ENCODE measurements at places on chromosomes 1 and 21.
A peak's percentile ranks its signal among the peaks of the same experiment; 100 is the strongest.

DNA sequence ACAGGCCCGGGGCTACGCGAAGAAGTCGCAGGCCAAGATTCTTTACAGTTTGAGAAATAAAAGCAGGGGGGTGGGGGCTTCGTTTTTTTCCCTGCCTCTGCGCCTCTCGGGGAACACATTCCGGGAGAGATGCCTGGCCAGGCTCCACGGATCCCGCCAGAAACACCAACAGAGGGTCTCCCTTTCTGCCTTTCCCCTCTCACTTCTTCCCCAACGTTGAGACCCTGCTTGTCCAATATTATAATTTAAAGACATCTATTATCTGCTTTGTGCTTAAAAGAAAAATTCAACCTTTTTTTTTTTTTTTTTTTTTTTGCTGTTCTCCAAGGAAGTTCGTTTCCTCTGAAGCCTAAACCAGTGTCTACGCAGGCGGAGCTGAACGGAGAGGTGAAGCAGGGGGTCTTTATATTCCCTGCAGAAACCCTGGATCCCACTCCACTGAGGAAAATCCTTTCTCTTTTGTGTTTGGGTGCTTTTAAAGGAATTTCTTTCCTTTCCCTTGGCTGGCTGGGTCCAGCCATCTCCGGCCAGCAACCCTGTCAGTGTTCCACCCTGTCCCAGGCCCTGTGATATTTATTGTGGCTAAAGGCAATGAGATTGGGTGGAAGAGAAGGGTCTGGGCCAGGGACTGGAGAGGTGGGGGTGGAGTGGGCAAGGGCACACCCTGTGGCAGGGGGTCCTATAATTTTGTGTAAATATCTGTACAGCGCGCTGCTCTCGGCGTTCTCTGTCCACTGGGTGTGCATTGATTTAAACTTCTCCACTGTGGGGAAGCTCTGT, 2.2 kb downstream of the FOXD2 start:
- no peak for DNase-seq

- no peak for DNase-seq
These were observed 119.2 kb upstream of the SPATA6 start for GRCh38 chr1:48591181-48591580.

DNA sequence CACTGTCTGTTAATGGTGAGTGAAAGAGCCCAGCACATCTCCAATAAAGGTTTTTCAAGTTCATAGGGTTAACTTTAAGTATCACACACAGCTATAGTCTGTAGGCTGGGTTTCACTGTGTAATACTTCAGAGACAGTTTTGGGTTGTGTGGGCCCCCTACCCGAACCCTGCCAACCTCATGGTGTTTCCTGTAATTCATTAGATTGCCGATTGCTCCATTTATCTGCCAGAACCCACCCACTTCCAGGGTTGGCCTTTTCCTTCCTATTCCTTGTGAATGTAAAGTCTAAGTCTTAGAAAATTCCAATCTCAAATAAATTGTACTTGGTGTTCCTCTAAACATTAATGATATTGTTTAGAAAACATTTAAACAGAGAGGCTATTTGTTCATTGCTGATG, 43.6 kb downstream of the CTTNBP2NL start:
- no peak for DNase-seq

- peak; percentile 69 for DNase-seq
These were observed 19.3 kb downstream of the TP73 start for GRCh38 chr1:3671371-3672180.

- DNase-seq = peak; percentile 66
These were observed 7.0 kb upstream of the KCNC4 start for GRCh38 chr1:110203021-110203661.

- DNase-seq = no peak
These were observed 5.7 kb upstream of the CBR3 start for GRCh38 chr21:36129219-36129618.

DNA sequence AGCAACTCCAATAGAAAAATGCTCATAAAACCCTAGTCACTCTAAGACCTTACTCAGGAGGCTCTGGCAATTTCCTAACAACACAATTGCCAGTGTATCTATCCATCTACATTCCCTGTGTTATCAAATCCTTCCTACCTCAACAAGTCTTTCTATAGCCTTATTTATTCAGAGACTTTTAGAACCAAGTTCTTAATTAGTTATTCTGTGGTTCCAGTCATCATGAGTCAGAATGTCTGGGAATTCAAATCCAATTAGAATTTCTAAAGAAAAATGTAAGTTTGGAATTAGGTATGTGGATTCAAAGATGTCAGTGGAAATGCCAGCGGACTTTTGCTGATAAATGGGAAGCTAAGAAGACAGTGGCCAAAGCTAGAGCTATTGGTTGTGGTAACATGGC, 302.6 kb upstream of the C1orf87 start:
- no peak for DNase-seq

GRCh38 chr1:198399452-198399851, 141.0 kb downstream of the ATP6V1G3 start:
- DNase-seq = no peak

GRCh38 chr1:61635557-61635956, 89.4 kb downstream of the TM2D1 start:
- no peak for DNase-seq

DNA sequence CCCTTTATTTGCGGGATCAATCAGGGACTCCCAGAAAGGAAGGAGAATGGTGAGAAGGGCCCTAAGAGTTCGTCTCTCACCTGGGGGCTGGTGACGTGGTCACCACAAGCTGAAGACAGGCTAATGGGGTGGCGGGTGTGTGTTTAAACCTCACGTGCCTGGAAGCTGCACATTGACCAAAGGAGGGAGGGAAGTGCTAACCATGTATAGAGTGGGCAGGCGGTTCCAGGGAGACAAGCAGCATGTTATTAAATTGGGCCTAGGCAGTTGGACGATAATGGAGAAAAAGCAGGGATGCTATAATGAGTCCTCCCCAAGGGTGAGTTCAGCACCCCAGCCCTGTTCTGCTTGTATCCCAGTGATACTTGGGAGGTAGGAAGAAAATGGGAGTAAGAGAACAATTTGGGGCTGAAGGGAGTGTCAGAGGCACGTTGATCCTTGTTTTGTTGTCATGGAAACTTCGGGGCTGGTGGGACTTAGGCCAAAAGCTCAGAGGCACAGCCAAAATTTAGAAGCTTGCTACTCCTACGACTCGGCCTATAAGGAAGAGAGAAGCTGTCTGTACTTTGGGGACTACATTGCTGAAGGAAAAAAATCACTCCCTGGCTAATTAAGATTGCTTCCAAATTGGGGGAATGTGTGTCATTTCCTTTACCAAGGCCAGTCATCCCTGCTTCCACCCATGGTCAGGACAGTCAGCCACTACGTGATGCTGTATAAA, 33.2 kb upstream of the EPHA8 start:
- DNase-seq = no peak

DNA sequence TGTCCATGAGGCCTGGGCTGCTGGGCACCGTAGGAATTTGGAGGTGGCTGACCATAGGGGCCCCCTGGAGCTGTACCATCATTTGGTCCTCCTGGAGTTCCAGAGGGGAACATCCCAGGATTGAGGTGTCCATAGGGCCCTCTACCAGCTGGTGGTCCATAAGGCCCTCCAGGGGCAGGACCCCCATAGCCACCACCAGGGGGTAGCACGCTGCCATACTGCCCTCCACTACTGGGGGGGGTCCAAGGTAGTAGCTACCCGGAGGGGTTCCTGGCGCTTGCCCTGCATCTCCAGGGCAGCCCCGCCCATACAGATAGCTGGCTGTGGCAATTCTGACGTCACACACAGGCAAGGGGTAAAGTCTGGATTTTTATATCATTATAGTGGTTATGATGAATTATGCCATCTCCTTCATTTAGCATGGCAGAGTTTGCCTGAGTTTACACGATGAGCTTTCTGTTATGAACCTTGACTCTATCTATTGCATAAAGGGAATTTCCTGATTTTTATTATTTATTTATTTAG, 13.2 kb downstream of the MDM4 start:
- DNase-seq = no peak

DNA sequence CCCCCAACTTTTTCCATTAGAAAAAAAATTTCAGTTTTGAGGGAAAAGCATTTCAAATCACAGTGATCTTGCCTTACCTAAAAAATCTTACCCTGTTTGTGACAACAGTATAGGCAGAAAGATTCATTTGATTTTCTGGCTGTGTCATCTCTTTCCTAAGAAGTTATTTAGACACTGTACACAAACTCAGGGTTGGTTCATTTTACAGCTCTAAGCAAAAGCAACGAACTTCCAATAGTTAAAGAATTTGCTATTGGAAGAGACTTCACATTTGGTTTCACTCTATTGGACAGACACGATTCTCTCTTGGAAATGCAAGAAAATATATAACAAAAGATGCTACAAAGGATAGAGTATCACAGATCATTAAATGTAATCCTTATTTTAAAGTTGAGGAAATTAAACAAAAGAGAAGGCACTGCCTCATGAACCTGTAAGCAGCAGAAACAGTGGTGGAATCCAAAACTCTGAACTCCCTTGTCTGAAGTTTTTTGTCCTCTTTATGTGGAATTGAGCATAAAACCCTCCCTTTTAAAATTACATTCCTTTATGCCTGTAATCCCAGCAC, 20.8 kb downstream of the EYA3 start:
- DNase-seq = no peak

- no peak for DNase-seq
These were observed 24.4 kb downstream of the SLC45A1 start for GRCh38 chr1:8342325-8342724.

DNA sequence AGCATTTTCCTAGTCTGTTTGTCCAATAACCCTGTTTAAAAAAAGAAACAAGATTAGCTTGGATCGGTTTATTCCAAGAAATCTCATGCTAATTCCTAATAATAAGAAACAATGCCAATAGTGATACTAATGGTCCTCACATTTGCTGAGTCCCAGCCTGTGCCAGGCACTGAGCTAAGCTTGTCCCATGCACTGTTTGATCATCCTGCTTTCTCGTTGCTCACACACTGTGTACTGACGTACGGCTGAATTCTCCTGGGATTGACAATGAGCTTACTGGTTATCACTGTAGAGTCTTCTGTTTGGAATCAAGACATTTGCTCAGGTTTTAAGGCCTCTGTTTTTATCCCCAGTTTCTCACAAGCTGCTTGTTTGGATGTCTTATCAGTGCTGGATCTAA, 71.1 kb downstream of the CACNA1E start:
- DNase-seq = no peak

DNA sequence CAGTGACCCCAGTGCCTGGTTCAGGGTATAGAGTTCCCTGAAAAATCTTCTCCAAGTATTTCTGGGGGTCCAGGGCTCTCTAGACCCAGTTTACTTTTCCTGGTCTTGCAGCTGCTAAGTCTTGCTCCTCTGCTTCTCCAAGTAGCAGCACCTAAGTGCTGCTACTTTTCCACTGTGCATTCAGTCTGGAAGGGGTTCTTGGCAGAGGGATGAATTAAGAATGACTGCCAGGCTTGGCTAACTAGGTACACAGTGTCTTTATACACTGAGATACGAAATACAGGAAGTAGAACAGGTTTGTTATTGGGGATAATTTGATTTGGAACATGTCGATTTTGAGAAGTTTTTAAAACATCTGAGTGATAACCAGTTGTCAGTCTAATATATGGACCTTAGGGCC, 24.2 kb upstream of the ERICH3 start:
- DNase-seq = no peak

DNA sequence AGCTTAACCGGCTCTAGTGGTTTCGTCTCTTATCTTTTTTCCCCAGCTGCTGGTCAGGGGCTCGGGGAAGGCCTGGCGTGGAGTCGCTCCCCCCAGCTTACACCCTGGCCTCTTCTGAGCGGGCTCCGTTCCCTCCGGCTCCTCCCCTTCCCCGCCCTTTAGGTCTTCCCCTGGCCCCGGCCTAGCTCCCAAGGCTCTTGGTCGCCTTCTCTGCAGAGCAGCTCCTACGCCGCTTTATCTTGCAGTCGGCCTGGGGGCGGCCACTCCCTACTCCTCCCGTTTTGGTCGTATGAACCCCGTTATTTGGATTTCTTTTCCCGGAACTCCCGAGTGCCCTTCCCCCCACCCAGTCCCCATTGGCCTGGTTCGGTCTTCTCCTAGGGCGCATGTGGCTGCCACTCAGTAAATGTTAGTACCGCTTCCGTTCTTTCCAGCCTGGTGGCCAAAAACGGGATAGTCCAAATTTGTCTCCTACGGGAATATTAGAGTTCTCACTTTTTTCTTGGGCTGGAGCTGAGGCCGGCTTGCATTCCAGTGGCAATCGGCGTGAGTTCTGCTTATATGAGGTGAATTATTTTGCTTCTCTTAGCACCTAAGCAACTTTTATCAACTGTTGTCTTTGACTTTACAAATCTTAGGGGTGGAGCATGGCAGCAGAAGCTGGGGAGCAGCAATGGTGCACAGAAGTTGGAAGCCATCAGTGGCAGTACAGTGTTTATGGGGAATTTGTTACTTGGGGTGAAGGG, 467 bp downstream of the THRAP3 start:
- peak; percentile 80 for DNase-seq

DNA sequence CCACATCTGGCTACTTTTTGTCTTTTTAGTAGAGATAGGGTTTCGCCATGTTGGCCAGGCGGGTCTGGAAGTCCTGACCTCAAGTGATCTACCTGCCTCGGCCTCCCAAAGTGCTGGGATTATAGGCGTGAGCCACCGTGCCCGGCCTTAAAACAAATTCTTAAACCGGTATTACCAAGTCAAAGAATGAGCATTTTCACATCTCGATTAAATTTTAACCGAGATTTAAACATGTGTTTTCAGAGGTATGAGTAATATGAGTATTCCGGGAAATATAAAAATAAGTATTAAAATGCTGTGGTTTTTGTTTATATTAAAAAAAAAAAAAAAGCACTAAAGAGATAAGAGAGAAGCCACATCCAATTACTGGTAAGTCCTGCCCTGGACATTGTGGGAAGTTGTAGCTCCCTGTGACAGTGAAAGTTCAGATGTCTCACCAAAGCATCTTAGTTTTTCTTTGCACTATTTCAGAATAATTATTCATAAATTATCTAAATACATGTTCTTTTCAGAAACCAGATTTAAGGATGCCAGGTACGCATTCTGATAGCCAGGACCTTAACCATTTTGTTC, 24.9 kb downstream of the ZNF281 start:
- DNase-seq = no peak

GRCh38 chr1:56573311-56573710, 6.1 kb downstream of the PLPP3 start:
- DNase-seq = no peak

DNA sequence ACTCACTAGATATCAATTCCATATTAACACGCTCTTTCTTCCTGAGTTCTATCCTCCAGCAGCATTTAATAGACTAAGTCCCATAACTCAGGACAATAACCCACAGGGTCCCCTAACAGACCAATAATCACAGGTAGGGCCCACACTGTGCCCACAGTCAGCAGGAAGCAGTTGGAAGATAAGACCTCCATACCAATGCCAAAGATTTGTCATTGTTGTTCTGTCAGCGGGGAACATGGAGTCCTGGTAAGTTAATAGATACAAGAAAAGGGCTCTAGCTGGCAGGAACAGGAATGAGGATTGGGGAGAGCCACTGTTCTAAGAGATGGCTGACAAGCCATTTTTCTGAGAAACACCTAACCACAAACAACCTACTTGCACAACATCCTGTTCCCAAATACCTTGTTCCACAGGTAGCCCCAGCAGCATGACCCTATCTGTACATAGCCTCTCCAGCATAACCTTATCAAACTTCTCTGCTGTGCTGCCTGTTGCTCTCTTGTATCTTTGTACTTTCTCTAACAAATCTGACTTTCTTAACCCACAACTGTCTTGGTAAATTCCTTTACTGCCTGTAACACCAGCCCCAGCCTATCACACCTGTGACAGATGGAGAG, 142.0 kb upstream of the KCNJ15 start:
- no peak for DNase-seq

Data from COR-L47 (cell line).